ENCODE measurements at places on chromosomes 1 and 21.
A peak's percentile ranks its signal among the peaks of the same experiment; 100 is the strongest.

DNA sequence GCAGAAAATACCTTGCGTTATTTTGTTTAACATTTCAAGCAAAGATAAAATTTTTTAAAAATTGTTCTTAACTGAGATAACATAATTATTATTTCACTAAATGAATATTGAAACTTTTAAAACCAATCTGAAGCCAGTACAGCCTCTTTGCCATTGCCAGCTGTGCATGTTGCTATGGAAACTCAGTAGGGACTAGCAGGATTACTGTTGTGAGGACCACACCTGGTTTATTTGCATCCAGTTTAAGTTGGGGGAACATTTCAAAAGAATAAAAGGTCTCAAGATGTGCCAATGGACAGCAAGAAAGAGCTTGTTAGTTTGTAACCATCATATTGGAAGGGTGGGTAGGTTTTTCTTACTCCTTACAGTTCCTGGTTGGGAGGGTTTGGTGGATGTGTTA lies 80.7 kb downstream of the POU2F1 start:
- no peak for DNase-seq

- no peak for DNase-seq
Measured at GRCh38 chr1:93526431-93526830, 78.5 kb downstream of the FNBP1L start.

DNA sequence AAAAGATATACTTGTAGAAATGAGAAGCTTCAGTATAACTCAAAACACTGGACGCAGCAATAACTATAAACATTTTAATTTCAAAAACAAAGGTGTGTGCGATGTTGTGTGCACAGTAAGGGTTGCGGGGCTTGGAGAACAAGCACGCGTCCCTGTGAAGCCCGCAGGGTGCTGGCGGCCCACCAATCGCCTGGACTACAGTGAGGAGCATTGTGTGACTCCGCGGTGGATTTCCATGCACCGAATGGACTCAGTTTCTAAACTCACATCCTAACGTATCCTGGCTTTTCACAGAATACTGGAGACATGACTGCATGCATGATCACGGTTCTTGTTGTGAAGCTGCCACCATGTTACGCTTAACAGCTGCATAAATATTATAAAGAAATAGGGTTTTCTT lies 33.0 kb downstream of the NTPCR start:
- no peak for DNase-seq

GRCh38 chr21:44348861-44349260 lies 4.6 kb upstream of the TRPM2 start:
- no peak for DNase-seq

GRCh38 chr1:43708002-43708410 lies 670 bp downstream of the ST3GAL3 start:
- DNase-seq: peak; percentile 74

DNA sequence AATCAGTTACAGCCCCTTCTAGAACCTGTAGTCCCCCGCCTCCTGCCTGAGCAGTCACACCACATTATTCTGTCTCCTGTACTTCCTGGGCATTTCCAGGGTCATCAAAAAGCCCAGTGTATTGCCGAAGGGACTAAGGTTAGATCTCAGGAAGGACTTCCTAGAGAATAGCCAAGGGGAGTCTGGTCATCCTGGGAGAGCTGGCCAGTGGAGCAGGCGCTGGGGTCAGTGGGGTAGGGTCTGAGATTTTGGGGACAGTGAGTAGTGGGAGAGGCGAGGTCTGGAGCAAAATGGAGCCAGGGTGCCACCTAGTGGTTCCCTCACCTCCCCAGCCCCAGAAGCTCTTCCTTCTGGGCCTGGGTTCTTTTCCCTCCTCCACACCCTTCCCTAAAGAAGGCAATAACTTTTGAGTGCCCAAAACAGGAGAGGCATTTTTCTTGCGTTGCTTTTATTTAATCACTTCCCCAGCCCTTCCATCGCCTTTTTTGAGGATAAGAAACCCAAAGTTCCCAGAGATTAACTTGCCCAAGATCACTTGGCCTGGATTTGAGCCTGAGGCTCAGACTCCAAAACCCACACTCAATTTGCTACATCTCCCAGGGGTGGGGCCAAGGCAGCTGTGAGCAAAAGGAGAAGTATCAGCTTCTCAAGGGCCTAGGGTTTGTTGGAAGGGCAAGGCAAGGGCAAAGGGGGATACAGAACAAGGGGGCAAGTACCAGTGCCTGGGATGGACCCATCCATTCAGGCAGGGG lies 7.3 kb upstream of the PMVK start:
- DNase-seq: peak; percentile 77

- no peak for DNase-seq
Measured at GRCh38 chr1:21759818-21760217, 23.1 kb downstream of the USP48 start.

DNA sequence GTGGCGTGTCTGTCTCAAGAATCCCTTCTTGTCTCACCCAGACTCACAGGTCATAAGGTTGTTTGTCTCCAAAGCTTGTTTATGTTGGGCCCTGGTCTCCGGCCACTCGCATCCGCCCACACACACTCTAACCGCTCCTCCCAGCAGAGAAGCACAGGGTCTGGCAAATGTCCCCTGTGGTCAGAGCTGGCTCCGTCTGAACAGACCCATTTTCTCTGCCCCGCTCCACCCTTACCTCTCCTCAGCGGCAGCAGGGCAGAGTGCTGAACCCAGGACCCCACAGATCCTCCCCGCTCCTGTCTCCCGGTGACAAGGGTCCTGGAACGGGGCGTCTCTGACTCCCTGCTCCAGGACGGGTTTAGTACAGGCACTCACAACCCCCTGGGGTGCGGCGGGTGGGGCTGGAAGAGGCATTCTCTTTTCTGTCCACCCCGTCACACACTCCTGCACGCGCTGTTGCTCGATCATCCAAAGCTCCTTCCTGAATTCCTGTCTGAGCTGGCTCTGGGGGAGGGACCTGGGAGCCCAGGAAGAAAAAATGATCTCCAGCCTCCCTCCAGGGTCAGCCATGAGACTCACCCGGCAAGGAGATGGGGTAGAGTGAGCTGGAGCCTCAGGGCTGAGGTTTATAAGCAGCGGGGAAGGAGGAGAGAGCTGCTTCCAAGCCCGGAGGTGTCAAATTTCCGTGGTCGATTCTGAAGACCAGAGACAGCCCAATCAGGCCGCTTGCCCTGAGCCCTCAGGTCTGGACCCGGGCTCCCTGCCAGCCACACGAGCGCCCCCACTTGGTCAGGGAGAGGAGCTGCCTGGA lies at the start of gene S100A13:
Gene S100A13 (minus strand): TSS at position 602 of the 811 bp plus-strand sequence. CDS start 1,033 bp downstream, outside the sequence.
- peak; percentile 90 for DNase-seq

DNA sequence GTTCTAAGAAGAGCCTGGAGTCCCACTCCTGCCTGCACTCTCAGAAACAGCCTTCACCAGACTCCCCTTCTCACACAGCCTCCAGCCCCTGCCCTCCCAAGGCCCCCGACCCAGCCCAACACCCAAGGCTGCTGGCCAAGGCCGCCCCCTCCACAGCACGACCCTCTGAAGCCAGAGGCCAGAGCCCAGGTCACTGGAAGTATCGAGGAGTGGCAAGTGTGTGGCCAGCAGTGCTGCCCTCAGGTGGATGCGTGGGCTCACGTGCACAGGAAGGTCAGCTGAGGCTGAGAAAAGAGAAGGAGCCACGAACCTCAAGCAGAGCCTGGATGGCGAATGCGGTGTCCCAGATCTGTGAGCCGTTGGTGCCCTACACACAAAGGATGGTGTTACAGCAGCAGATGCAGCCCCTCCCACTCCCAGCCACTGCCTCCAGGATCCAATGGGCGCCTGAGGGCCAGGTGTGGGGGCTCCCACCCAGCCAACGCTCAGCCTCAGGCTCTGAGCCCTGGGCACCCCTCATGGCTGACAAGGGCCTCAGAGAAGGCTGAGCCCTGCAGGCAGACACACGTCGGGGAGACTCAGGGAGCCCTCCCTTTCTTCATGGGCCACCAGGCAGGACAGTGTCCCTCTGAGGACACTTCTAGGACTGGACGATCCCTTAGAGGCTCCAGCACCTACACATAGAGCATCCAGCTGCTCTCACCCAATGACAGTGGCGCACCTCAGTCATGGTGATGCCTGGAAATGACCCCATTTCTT lies 18.0 kb downstream of the LSS start:
- DNase-seq: no peak

DNA sequence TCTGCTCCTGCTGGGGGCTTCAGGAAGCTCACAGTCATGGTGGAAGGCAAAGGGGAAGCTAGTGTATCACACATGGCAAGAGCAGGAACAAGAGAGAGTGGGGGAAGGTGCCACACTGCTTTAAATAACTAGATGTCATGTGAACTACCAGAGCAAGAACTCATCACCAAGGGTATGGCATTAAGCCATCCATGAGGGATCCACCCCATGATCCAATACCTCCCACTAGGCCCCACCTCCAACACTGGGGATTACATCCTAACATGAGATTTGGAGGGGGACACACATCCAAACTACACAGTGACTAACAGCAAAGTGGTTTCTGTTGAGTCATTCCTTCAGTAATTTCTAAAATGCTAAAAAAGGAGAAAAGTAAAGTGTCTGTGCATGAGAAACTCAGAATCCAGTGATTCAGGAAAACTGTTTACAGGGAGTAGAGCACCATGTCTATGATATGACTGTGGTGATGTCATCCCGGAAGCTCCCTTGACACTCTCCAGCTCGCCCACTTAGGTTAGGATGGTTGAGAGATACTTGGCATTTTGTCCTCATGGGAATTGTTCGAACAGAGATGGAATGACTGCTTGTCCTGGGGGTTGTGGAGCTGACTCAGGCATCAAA lies 50.3 kb downstream of the CHD1L start:
- no peak for DNase-seq

DNA sequence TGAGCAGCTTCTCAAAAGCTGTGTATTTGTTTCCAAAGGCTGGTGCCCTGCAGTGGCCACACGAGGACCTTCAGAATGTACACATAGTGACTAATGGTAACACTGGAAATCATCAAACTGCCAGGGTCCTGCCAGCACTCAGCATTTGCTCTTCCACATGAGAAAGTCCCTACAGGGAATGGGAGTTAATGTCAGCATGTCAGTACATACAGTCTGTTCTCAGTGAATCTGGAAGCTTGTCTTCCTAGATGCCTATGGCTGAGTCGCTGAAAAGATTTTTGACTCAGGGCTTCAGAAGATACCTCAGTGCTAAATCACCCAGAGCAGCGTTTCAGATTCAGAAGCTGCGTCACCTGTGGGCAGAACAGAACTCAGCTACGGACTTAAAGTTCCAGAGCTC lies 108.2 kb downstream of the CDC7 start:
- DNase-seq: no peak

GRCh38 chr1:204970937-204971336 lies 72.1 kb upstream of the CNTN2 start:
- DNase-seq: no peak

DNA sequence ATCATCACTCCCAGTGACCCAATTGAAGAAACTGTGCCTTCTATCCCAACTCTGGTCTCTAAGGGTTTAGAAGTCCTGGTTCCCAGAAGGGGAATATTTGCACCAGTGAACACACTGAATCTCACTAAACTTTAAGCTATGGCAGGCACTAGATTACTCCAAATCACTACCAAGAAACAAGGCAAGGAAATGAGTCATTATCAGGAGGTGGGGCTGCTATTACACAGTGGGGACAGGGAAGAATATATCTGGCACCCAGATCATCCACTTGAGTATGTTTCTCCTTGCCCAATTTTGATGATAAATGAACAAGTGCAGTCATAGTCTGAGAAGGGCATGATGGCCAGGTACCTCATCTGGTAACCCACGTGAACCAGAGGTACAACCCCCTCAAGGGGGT lies 7.0 kb downstream of the MRPL9 start:
- no peak for DNase-seq

- DNase-seq: no peak
Measured at GRCh38 chr1:198879711-198880306, 241.0 kb downstream of the PTPRC start.

DNA sequence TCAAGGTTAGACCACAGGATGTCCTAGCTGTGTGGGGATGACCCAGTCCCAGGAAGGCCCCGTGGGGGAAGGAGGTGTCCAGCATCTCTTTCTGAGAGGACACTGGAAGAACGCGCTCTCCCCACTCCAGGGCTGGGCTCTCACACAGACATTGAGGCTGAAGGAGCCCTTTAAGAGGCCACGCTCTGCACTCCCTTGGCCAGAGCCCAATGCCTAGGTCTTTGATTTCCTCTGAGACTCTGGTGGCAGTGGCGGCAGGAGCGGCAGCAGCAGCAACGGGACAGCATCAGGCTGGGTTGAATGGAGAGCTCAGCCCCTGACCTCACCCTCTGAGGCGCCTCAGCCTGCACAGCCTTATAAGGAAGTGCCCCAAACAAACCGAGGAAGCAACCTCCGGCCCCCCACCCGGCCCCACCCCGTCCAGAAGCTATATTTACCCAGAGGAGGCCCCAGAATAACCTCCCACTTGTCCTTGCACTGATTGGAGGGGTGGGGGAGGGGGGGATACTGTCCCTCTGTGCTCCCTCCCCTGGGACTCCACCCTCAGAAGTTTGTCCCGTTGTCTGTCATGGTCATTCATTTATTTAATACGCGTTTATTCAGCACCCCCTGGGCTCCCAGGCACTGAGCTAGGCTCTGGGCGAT lies 12.3 kb downstream of the NES start:
- DNase-seq: no peak

GRCh38 chr1:109773900-109774485 lies 10.3 kb upstream of the EPS8L3 start:
- DNase-seq: no peak

- DNase-seq: peak; percentile 83
Measured at GRCh38 chr1:226002667-226003501, 3.7 kb upstream of the SDE2 start.

DNA sequence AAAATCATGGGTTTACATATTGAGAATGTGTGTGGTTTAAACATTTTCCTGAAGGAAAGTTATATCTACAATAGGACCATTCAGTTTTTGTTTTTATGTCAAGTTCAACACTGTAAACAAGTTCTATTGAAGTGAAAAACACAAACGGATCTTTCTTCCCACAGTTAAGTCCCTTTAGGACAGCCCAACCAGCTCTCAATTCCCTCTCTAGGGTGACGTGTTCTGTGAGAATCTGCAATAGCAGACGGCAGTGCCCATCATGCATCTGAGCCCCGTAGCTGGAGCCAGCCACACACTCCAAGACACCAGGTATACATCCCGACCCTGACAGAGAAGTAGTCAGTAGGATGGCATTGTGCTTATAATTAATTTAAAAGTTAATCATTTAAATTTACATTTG lies 26.3 kb upstream of the IVNS1ABP start:
- DNase-seq: no peak

- DNase-seq: no peak
Measured at GRCh38 chr1:29870621-29871020, 634.3 kb downstream of the PTPRU start.

DNA sequence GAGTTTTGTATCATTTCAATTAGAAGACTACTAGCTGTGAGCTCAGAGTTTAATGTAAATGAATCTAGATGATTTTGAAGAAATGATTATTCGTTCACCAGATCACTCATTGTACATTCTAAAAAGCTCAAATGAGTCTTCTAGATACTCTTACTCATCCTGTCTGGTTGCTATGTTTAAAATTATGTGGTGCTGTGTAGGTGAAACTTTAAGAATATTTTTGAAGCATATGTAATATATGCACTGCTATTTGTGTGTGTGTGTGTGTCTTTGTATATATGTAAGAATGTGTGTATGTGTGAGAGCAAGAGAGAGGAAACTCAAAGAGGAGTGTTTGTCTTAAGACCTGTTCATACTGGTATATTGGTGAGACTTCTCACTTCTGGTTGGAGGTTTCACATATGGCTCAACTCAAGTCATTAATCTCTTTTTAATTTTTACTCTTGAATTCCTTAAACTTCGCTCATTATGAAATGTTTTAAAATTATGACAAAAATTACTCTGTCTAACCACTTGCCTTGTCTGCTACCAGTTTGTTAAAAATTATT lies 8.6 kb upstream of the C1orf105 start:
- no peak for DNase-seq

Measured in retina (tissue), 1 donor.